SJSA1 (cell line): ENCODE measurements at places on chromosomes 3 and 15.
A peak's percentile ranks its signal among the peaks of the same experiment; 100 is the strongest.

- DNase-seq: peak; percentile 87
These were observed 6.2 kb upstream of the CCDC80 start for GRCh38 chr3:112647122-112647521.

DNA sequence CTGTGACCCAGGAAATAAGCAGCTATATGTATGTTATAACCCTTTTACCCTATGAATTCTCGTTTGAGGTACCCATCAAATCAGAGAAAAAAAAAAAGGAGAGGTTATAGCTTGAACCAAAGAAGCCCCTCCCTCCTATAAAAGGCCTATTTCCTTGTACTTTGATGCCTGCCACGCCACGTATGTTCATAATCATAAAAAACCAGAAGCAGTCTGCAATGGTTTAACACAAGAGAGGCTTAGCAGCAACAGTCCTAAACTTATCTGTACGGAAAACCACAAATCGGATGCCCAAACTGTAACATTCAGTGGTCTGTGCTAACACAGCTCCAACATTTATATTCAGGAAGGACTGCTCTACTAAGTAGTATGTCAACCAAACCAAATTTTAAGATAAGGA, 21.2 kb downstream of the CCR8 start:
- DNase-seq: no peak

DNA sequence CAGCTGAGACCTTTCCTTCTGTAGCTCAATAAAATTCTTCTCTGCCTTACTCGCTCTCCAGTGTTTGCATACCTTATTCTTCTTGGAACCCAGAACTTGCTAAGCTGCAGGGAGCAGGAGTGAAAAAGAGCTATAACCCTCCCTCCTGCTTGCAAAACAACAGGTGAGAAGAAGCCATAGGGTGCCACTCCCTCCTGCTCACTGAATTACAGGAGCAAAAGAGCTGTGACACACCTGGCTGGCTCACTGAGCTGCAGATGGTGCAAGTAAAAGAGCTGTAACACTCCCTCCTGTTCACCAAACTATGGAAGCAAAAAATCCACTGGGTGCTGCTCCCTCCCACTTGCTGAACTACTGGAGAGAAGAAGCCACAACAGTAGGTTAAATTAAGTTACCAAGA, 44.2 kb upstream of the C2CD4B start:
- no peak for DNase-seq

DNA sequence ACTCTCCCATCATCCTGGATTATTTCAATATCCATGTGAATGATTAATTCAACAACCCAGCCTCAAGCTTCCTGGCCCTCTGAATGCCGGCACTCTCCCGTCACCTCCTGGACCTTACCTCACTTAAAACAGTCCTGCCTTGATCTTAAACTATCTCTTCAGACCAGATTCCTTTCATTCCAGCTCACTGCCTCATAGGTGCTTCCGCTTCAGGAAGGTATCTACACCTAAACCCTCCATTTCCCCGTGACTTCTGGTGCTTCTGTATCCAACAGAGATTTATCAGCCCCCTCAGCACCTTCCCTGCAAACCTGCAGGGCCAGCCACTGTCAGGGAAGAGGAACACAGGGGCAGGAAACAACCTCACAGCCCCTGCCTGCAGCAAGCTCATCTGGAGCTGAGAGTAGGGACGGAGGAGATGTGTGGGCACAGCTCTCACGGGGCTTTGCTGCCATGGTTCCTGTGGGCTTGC, 98.9 kb upstream of the TJP1 start:
- no peak for DNase-seq

DNA sequence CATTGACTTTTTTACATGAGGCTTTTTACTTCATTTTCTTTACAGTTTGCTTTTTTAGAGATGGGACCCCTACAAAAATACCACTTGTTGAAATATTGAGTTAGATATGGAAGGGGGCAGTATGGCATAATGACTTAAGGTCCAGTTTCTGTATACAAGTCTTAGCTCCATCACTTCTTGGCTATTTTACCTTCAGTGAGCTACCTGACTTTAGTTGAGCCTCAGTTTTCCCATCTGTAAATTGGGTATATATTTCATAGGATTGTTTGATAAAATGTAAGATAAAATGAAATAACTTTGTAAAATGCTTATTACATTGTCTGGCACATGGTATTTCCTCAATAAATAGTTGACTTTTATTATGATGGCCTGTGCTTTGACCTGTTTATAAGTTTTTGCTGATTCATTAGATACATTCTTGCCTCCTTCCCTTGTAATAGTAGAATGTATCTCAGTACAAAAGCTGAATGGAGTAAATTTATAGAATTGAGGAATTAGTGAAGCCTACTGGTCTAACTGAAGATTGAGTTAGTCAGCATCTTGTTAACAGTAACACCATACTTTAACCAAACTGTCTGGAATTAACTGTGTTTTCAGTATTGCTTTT, 27.6 kb downstream of the TBC1D23 start:
- no peak for DNase-seq

DNA sequence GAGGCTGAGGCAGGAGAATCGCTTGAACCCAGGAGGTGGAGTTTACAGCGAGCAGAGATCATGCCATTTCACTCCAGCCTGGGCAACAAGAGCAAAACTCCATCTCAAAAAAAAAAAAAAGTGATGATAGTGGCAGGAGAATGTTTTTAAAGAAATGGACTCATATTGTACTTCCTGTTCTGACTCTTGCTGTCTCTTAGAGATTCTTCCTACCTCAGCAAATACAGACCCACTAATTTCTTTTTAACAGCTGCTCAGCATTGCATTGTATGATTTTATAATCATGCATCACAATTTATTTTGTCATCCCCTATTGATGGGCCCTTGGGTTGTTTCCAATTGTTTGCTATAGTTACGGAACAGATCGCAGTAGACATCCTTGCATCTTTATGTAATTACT, 8.8 kb upstream of the ANKDD1A start:
- no peak for DNase-seq

- DNase-seq: no peak
These were observed 173.3 kb downstream of the RAB11A start for GRCh38 chr15:66042624-66043023.

DNA sequence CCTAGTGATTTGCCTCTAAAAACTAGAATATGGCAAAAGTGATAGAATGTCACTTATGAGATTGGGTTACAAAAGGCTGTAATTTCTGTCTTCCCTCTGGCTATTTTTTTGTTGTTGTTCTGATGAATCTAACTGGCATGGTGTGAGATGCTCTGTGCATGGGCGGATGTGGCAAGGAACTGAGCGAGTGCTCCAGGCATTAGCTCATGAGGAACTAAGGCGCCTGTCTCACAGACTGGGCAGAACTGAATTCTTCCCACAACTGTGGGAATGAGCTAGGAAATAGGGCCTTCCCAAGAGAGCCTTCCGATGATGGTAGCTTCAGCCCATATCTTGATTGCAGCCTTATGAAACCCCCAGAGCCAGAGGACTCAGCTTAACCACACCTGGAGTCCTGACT, 222.5 kb downstream of the NR2F2 start:
- DNase-seq: no peak

GRCh38 chr3:153889905-153890334, 231.3 kb upstream of the ARHGEF26 start:
- DNase-seq: no peak

- DNase-seq: no peak
These were observed 127.6 kb upstream of the ACP3 start for GRCh38 chr3:132189601-132190000.

GRCh38 chr15:73994912-73995622, 551 bp downstream of the PML start:
- DNase-seq: peak; percentile 28

GRCh38 chr15:74193299-74193718, 9.3 kb downstream of the STRA6 start:
- DNase-seq: peak; percentile 90

DNA sequence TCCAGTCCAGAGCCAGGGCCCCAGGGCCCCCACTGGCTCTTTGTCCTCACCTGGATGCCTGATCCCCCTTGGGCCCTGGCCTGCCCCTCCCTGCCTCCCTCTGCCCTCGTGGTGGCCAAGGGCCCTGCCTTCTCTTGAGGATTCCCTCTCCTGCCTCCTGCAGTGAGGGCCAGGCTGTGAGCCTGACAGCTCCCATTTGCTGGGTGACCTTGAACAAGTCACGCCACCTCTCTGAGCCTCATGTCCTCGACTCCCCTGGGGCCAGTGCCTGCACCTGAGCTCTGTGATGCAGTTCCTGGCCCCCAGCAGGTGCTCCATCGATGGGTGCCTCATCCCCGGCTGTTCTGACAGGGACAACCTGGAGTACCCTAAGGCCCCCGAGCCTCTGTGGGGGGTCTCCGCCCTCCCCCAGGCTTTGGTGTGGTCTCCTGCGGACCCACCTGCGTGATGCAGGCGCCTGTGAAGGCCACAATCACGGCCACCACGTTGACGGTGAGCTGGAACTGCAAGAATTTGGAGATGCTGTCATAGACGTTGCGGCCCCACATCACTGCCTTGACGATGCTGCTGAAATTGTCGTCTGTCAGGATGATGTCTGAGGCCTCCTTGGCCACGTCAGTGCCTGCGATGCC, 24.1 kb upstream of the SEC13 start:
- no peak for DNase-seq

- no peak for DNase-seq
These were observed 14.7 kb upstream of the TRIM59 start for GRCh38 chr3:160464321-160464720.

GRCh38 chr15:92779874-92780273, 120.2 kb upstream of the CHD2 start:
- DNase-seq: no peak

DNA sequence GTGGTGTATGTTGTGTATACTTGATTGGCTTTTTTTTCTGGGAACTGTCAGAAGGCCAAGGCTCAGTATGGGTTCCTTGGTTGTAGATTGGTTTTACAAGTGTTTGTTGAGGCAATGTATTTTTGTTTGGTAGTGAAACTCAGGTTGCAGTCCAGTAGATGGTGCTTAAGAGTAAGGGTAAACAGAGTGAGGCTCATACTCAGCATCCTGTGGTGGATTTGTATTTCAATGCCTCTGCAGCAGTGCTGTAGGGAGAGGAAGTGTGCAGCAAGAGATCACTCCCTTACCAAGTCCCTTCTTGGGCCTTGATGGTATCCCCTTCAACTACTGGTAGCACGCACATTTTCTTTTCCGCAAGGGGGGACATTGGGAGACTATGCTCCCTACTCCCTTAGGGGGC, 428.5 kb upstream of the CNTN3 start:
- no peak for DNase-seq

DNA sequence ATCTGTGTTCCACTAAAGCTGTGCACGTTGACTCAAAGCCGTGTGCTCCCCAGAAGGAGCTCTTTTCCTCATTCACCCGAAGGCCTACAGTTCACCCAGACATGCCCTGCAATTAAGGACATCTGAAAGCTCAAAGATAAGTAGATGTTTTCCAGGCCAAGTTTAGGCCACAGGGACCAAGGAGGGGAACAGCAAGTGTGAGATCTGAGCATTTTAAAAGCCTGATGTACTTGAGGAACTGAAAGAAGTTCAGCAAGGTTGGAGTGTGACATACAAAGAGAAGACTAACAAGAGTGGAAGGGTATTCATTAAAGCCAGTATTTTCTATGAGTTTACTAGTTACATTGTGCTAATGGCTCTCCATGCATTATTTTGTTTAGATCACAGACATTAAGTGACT, 68.0 kb downstream of the CASR start:
- no peak for DNase-seq
